ENCODE measurements at places on chromosomes 6 and 20. TPM values are rescaled to one million over a fixed set of nuclear protein-coding genes. Genes with fewer than 3 reads are reported as not detected.

CCN5 gene
- not detected for total RNA-seq

PRND gene
- total RNA-seq, result under 0.01 TPM

TMEM217 gene
- 0.78 TPM for total RNA-seq

PKIB gene
- total RNA-seq, result 0.72 TPM

MBOAT1 gene
- 20.5 TPM for total RNA-seq

FABP7 gene
- total RNA-seq, result 1.4 TPM

TCEA2 gene
- 34.2 TPM for total RNA-seq

Measured in RPMI7951 (cell line).